Substantia nigra (tissue), 51 donors: ENCODE measurements at places on chromosomes 6 and 20.

GRCh38 chr6:5051394-5051793 is 33.7 kb upstream of the PPP1R3G start:
- no peak for DNase-seq

DNA sequence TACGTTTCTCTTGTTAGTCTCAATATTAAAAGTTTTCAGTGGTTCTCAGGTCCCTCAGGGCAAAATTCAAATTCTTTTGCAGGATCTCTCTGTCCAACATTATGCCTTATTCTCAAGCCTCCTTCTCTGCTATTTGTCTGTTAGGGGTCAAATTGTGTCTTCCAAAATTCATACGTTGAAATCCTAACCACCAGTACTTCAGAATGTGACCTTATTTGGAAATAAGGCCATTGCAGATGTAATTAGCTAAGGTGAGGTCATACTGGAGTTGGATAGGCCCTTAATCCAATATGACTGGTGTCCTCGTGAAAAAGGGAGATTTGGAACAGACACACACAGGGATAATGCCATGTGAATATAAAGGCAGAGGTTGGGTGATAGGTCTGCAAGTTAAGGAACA is 64.1 kb upstream of the ADGRF1 start:
- DNase-seq: no peak

DNA sequence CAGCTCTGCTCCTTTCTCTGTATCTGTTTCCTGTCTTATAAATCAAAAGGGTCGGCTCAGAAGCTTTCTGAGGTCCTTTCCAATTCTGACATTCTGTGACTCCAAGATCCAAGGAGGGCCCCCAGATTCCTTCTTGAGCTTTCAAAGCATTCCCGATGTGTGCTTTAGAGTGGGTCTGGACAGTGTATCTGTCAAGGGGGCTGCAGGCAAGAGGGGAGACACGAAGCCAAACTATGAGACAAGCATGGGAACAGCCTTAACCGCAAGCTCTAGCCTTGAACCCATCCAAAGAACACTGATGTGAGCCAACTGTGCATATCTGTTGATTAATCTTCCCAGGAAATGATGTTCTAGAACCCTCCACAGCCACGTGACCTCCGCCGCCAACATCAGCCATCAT is 73.8 kb downstream of the TSHZ2 start:
- no peak for DNase-seq

GRCh38 chr6:134454794-134455193 is 136.9 kb upstream of the SGK1 start:
- DNase-seq: no peak

- no peak for DNase-seq
Observed at GRCh38 chr6:167795321-167795811, 31.3 kb upstream of the AFDN start.

- no peak for DNase-seq
Observed at GRCh38 chr20:61037498-61037897, 214.6 kb upstream of the CDH4 start.

DNA sequence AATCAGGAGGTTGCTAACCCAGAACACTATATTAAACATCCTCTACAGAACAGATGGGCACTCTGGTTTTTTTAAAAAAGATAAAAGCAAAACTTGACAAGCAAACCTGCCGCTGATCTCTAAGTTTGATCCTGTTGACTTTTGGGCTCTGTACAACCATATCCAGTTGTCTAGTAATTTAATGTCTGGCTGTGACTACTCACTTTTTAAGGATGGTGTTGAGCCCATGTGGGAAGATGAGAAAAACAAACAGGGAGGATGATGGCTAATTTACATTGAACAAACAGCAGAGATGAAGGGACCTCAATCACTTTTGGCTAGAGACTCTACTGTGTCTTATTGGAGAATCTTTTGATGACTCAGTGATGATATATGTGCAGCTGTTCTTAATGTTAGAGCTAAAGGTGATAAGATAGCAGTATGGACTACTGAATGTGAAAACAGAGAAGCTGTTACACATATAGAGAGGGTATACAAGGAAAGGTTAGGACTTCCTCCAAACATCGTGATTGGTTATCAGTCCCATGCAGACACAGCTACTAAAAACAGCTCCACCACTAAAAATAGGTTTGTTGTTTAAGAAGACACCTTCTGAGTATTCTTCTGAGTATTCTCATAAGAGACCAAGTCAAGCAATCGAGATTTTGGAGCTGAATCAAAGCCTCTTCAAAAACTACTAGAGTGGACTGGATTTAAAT is 201.2 kb upstream of the SHLD1 start:
- DNase-seq: no peak

- no peak for DNase-seq
Observed at GRCh38 chr6:156865019-156865629, 87.9 kb downstream of the ARID1B start.

GRCh38 chr20:11195169-11195568 is 521.4 kb upstream of the JAG1 start:
- DNase-seq: no peak

- DNase-seq: no peak
Observed at GRCh38 chr6:135094403-135094821, 39.8 kb upstream of the HBS1L start.

GRCh38 chr6:30169658-30170614 is 6.6 kb downstream of the TRIM15 start:
- DNase-seq: no peak

- DNase-seq: no peak
Observed at GRCh38 chr6:9982215-9982614, 432.7 kb downstream of the TFAP2A start.
